Activated naive CD4-positive, alpha-beta T cell treated with anti-CD3 and anti-CD28 coated beads for 36 hours (primary cell): ENCODE measurements at places on chromosomes 1 and 21. TPM values are rescaled to one million over a fixed set of nuclear protein-coding genes. Genes with fewer than 3 reads are reported as not detected.
A peak's percentile ranks its signal among the peaks of the same experiment; 100 is the strongest.

DNA sequence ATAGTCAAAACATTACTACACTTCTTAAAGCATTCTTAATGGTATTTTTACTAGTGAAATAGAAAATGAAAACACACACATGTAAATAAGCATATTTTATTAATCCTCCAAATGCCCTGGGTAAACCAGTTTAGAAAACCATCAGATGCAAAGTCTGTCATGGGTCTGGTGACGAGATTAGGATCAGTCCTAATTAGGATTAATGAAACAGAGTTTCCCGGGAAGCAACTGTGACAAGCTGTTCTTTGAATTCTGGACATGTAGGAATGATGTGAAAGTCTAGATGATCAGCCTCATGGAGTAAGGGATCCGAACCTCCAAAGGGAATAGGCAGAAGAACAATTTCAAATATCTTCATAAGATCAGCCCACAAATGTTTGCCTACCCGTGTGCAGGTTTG, 250.2 kb downstream of the KIF26B start:
- no peak overlapping the region for H3K27ac ChIP-seq
- no peaks in the 10 kb centered on the region for H3K4me1 ChIP-seq
- H3K36me3 ChIP-seq = no peaks in the 10 kb centered on the region
- no peak for DNase-seq
- H3K27me3 ChIP-seq = peaks cover 6% of the 10 kb centered on the region

DNA sequence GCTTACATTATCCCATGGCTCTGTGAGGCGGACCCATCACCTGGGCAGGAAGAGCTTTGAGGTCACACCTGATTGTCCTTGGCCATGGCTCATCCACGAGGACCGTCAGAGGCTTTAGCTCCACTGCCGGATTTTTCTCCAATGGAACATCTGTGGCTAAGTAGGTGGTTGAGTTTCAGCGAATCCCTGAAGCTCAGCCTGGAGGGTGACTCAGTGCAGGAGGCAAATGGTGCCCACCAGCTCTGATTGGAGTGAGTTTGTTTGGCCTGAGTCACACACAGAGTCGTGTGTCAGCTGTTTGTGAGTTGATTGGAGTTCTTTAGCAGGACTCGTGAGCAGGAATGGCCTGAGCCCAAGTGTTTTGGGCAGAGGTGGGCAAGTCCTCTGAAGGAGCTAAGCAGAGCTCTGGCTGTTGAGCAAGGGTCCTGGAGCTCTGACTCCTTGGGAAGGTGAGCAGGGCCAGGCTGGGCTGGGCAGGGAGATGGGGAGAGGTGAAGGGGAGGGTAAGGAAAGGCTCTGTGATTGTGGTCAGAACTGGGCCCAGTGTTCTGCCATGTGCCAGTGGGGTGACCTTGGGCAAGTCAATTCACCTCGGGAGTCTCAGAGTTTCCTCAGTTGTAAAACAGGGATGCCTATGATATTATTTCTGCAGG, 2.0 kb downstream of the SLC6A17 start:
- H3K4me1 ChIP-seq = peaks cover 2% of the 10 kb centered on the region
- DNase-seq = no peak
- no peak overlapping the region for H3K4me3 ChIP-seq
- H3K27ac ChIP-seq = no peak overlapping the region
- no peaks in the 10 kb centered on the region for H3K36me3 ChIP-seq

- DNase-seq = no peak
- peak overlapping the region; percentile 83 for H3K27ac ChIP-seq
- H3K27me3 ChIP-seq = no peaks in the 10 kb centered on the region
- H3K36me3 ChIP-seq = no peaks in the 10 kb centered on the region
- no peak overlapping the region for H3K4me3 ChIP-seq
Observed at GRCh38 chr1:19009882-19010321, 53.4 kb upstream of the IFFO2 start.

- no peaks in the 10 kb centered on the region for H3K4me1 ChIP-seq
- no peaks in the 10 kb centered on the region for H3K36me3 ChIP-seq
- no peak overlapping the region for H3K4me3 ChIP-seq
- no peak overlapping the region for H3K27ac ChIP-seq
Observed at GRCh38 chr1:195278644-195279043, 1329.6 kb downstream of the KCNT2 start.

GRCh38 chr1:204763773-204764427, 78.4 kb upstream of the LRRN2 start:
- no peaks in the 10 kb centered on the region for H3K36me3 ChIP-seq
- H3K27ac ChIP-seq = no peak overlapping the region
- H3K4me1 ChIP-seq = peaks cover 6% of the 10 kb centered on the region
- H3K4me3 ChIP-seq = no peak overlapping the region
- peak; percentile 85 for DNase-seq

DNA sequence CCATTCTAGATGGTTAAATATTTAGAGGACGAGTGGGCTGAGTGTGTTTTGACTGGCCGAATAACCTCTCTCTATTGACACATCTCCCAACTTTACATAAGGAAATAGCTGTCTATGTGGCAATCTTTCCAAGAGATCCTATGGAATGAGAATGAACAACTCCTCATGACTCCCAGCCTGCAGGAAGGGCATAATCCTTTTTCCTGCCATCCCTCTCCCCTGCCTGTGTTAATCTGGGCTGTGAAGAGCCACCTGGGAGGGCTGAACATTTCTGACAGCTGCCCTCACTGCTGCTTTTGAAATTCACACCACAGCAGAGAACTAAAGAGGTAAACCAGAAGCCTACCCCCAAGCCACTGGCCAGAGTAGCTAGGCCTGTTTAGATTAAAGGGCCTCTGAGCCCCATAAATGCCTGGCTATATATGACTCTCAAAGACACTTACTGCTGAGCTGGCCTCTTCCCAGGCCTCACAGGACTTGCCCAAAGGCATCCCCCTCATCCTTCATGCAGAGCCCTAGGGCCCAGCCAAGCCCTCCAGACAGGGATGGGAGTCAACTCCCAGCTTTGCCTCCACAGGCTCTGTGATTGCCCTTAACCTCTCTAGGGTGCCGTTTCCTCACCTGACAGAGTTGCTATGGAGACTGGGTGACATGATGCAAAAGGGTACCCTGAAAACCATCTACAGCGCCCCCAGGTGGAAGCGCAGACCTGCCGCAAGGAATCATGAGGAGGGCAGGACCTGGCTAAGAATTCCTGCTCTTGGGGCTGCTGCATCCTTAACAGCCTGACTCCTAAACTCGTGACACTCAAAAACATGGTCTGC, 42.0 kb upstream of the LDLRAP1 start:
- H3K36me3 ChIP-seq = peaks cover 4% of the 10 kb centered on the region
- H3K27ac ChIP-seq = peak overlapping the region; percentile 36
- peak; percentile 60 for DNase-seq
- peaks cover 29% of the 10 kb centered on the region for H3K4me1 ChIP-seq
- H3K27me3 ChIP-seq = no peaks in the 10 kb centered on the region

DNA sequence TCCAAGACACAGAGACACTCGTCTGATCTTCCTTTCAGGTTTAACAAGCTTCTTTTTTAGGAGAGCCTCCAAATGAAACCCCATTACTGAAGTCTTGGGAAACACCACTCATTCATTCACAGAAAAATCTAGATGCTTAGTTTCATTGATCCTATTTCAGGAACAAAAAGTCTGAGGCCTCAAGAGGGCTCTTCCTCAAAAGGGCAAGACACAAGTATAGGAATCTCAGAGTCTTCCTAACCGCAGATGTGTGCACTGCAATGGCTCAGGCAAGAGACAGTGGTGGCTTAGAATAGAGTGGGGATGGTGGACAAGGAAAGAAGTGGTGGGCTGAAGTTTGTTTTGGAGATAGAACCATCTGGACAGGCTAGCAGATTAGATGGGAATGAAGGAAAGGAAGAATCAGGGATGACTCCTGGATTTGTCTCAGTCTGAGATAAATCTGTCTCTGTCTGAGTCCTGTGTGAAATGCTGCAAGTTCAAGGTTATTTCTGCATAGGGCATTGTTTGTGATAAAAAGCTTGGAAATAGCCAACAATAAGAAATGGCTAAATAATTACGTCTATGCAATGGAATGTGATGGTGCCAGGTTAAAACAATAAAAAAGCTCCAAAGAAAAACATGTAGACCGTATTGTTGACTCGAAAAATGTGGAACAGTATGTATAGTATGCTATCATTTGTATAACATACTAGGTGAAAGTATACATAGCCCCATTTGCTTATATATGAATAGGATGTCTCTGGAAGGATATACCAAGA, 8.9 kb upstream of the CTSE start:
- H3K4me1 ChIP-seq = peaks cover 13% of the 10 kb centered on the region
- DNase-seq = no peak
- no peak overlapping the region for H3K27ac ChIP-seq
- no peaks in the 10 kb centered on the region for H3K36me3 ChIP-seq

GRCh38 chr1:13775916-13776315, 75.9 kb downstream of the PRDM2 start:
- no peak overlapping the region for H3K4me3 ChIP-seq
- peaks cover 26% of the 10 kb centered on the region for H3K36me3 ChIP-seq
- H3K27ac ChIP-seq = no peak overlapping the region
- DNase-seq = no peak
- H3K27me3 ChIP-seq = no peaks in the 10 kb centered on the region

GRCh38 chr1:41718497-41718896, 200.2 kb downstream of the HIVEP3 start:
- no peaks in the 10 kb centered on the region for H3K27me3 ChIP-seq
- peaks cover 34% of the 10 kb centered on the region for H3K4me1 ChIP-seq
- no peak for DNase-seq
- no peaks in the 10 kb centered on the region for H3K36me3 ChIP-seq

DNA sequence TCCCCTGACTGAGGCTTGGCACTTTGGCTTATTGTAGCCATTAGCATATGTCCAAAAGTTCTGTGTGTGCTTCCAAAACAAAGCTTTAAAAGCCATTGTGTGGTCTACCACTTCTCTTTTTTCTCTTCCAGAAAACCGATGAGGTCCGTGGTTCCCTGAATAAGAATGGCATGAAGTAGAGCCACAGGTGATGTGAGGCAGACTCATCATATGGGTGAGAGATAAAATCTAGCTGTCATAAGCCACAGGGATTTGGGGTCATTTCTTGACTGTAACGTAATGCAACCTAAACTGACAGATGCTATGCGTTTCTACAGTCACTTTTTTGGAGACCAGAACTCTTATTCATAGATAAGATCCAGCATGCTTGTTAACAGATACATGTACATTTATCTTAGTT, 7.0 kb upstream of the GREM2 start:
- peaks cover under 1% of the 10 kb centered on the region for H3K4me1 ChIP-seq
- no peak overlapping the region for H3K27ac ChIP-seq
- H3K36me3 ChIP-seq = no peaks in the 10 kb centered on the region
- no peak overlapping the region for H3K4me3 ChIP-seq
- DNase-seq = no peak
- H3K27me3 ChIP-seq = peaks cover 11% of the 10 kb centered on the region

DNA sequence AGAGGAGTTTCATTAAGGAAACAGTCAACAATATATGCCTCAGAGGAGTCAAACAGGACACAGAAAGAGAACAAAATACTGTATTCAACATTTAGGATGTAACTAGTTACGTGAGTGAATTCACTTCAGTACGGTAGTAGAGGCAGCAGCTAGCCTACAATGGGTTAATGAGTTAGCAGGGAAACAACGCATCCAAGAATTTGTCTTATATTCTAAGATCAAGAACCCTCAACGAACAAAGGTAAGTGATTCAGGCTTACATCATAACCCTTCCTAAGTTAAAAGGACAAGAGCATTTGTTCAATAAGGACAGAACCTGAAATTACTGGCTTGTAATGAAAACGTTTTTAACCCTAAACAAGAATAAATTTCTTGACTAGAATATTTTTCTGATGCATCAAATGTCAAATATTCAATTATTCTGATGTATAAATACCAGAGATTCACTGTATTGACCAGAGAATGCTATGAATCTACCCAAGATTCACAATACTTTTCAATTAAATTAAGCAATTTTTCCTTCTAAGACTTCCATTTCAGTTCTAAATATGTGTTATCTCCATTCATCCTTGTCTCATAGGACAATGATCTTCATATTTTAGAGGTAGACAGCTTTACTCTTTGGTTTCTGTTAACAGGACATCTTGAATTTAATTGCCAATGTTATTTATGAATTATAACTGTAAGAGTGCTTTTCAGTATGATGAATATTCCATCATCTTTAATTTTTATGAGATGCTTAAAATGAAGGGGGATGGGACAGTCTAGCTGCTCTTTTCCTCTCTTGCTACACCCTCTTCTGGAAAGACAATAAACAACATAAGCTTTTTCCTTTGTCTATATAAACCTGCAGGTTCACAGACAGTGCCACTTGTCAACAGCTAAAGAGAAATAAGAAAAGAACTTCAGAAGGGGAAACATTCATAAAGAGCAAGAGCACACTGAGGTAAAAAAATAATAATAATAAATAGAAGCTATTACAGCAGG, 209.5 kb downstream of the SMYD3 start:
- no peak overlapping the region for H3K4me3 ChIP-seq
- H3K27me3 ChIP-seq = no peaks in the 10 kb centered on the region
- peaks cover 19% of the 10 kb centered on the region for H3K36me3 ChIP-seq
- DNase-seq = no peak

DNA sequence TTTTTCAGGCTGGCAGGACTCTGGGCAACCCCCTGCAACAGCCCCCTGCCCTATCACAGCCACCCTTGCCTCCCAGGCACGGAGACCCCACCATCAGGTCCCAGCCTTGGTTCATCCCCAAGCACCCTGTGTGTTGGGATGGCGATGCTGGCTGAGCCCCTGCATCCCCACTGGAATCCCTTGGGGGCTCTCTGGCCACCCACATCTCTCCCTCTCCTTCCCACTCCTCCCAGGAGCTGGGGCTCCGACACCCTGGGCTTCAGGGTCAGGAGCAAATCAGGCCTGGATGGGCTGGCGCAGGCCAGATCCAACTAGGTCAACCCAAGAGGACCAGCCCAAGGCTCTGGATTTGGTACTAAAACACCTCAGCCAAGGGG, 25.9 kb downstream of the COL6A1 start:
- no peaks in the 10 kb centered on the region for H3K36me3 ChIP-seq
- DNase-seq = no peak
- no peaks in the 10 kb centered on the region for H3K4me1 ChIP-seq
- H3K4me3 ChIP-seq = no peak overlapping the region
- H3K27me3 ChIP-seq = no peaks in the 10 kb centered on the region
- no peak overlapping the region for H3K27ac ChIP-seq

FAM43B gene
- total RNA-seq = not detected

SLC1A7 gene
- total RNA-seq = not detected

NCSTN gene
- 29.4 TPM for total RNA-seq

EPHB2 gene
- not detected for total RNA-seq

CASQ2 gene
- total RNA-seq = not detected

COL6A2 gene
- 6.7 TPM for total RNA-seq
